Skeletal muscle cell (primary cell): ENCODE measurements at places on chromosomes 4 and X.

DNA sequence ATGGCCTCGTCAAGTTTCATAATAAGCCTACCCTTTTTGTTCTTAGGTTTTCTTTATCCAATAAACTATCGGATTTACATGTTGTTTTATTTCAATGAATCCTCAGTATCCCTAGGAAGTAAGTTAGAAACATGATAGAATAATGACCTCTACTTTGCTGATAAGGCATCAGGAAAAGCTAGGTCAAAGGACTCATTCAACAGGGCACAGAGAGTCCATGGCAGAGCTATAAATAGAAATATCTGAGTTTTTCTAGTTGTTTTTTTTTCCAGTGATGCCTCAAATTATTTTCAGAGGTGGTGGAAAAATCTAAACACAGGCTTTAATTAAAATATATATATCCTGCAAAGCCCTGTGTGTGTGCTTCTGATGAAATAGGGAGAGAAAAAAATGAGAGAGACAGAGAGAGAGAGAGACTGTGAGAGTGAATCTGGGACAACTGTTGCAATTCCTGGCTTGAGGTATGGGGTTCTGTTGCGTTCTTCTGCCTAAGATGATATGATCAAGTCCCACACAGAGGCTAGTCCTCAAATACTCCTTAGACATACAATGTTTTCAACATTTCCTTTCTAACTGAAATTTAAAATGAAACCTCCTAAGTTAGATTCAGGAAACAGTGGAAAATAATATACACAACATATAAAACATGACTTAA, 139.9 kb downstream of the HDX start:
- DNase-seq = peak; percentile 14

DNA sequence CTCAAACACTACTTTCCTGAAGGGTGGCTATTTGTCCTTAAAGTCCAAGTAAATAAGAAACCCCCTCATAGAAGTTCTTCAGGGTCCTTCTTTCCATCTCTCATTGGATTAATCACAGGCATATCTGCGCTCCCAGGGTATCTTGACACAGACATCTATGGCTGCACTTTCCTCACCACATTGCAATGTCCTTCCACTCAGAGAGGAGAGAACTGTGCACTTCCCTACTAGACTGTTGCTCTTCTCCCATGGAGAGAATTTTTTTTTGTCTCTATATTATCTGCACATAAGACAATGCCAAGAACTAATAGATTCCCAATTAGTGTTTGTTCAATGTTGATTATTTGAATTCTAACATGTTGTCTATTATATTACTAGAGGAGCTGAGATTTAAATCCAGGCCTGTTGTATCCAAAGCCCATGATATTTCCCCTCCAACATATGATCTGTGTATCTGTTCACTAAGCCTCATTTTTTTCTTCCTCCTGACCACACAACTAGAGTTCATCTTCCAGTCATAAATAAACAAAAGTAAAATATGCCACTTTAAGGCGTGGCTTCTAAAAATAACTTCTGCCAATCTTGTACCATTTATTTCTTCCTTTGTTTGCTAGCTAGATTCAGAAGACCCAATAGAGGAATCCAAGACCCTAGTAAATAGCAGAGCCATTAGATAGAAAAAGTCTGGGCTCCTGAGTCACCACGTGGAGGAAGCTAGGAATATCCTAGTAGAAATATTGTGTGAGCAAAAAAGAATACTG, 61.5 kb upstream of the FAM241A start:
- no peak for DNase-seq

GRCh38 chr4:7736436-7737267, 203.0 kb downstream of the AFAP1 start:
- no peak for DNase-seq

GRCh38 chr4:95080969-95081368, 323.2 kb downstream of the BMPR1B start:
- no peak for DNase-seq

GRCh38 chr4:56861360-56861759, 39.9 kb upstream of the SPINK2 start:
- DNase-seq = no peak

GRCh38 chr4:119172223-119172622, 36.6 kb downstream of the MYOZ2 start:
- DNase-seq = no peak

DNA sequence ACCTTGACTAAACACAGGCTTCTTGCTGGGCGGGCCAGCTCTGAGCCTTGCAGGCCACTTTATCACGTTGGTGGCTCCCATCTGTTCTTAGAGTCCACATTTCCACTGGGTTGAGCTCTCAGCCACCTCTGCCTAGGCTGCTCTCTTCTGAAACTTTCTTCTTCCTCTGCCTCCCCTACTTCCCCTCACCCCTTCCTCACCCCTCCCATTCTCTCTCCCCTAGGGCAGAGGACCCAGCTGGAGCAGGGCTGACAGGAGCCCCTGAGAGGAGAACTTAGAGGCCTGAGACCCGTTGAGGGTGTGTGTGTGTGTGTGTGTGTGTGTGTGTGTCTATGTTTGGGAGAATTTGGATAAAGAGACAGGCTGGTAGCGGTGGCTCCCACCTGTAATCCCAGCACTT, 19.9 kb upstream of the TMSB4X start:
- DNase-seq = no peak

DNA sequence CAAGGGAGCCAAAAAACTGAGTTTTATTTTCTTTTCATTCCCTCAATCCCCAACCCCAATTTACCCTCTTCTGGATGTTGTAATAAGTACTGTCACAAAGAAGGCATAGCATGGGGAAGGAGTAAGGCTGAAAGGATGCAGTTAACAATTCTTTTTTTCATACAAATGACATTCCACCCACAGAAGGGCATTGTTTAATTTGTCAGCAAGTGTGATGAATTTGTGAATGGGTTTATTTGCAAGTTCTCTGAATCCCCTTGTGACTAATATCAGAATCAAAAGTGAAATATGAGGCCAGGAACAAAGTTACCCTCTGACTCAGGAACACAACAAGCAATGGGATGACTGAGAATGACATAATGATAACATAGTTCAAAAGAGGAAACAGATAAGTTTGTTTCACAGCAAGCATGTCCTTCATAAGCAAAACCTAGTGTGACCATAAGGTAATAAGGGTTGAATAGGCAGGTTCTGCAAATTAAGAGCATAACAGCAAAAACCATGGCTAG, 2.1 kb downstream of the GEMIN8 start:
- DNase-seq = peak; percentile 74
